T-helper 17 cell (primary cell): ENCODE measurements at places on chromosomes 2 and 18. TPM values are rescaled to one million over a fixed set of nuclear protein-coding genes. Genes with fewer than 3 reads are reported as not detected.

DNA sequence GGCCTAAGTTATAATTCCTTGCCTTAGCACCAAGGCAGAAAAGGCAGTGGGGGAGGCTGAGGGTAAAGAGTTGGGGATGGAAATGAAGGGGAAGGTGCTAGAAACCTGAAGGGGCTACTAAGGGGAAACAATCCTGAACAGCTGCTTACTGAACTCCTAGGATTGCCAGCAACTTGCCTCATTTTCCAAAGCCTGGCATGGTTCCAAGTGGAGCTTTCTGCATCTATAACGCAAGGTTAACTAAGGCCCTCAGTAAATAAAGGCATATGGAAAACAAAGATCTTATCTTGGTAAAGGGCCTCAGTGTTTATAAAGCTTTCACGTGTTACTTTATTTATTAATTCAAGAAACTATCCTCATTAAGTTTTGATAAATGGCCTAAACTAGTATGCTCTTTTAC lies 10.9 kb downstream of the MEP1B start:
- no peak for DNase-seq

DNA sequence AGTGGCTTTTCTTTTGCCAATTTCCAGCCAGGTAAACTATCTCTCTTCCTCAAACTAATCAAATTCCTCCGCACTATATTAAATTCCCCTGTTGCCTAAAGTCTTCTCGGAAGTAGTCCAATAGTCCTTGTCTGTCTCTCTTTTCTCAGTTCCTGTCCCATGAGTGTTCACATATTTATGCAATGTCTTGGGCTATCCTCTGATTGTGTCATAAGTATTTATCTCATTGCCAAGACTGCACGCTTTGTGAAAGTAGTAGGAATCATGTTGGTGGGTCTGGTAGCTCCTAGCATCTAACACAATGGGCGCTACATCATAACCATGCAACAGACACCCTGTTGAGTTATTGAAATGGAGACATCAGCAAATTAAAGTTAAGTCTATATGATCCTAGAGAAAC lies 59.9 kb upstream of the POU3F3 start:
- DNase-seq: no peak

- DNase-seq: no peak
Observed at GRCh38 chr18:476251-476664, 24.2 kb downstream of the COLEC12 start.

GRCh38 chr2:172357442-172357841 lies 69.9 kb upstream of the ITGA6 start:
- DNase-seq: no peak

DNA sequence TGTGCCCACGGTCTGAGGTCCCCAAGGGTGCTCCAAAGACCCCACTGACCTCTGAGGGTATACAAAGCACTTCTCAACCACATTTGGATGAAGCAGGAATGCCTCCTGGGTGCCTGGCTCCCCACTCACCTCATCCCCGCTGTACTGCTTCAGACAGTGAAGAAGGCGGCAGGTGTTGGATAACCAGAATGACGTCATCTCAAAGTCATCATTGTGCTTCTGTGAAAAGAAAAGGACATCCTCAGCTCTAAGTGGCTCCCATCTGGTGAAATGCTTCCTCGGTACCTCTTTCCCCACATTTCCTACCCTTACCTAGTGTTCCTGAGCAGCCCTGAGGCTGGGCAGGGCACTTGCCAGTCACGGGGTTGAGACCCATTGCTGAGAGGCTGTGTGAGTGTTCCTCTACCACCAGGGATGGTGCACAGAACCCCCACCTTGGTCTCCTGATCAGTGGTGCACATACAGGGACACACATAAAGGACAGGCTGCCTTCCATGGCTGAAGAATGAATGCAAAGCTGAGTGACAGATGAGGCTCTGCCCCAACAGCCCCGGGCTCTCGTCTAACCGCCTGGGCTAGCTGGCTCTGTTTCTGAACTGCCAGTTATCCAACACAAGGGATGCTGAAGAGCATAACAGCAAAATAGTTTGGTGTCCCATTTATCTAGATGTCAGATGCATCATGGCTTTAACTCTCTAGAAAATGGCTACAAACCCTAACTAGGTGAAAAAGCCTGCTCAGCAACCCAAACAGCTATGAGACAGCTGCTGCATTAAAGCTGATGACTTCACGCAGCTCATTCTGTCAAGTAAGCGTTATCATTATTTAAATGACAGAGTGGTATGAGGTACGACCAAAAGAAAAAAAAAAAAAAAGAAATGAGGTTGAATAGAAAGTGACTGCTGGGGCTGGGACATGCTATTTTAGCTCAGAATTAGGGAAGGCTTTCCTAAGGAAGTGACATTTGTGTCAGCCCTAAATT lies 28.2 kb upstream of the ACAA2 start:
- DNase-seq: no peak

GRCh38 chr2:233996000-233996399 lies 54.5 kb upstream of the SPP2 start:
- no peak for DNase-seq

- no peak for DNase-seq
Observed at GRCh38 chr2:218953366-218953954, 6.0 kb upstream of the CDK5R2 start.

DNA sequence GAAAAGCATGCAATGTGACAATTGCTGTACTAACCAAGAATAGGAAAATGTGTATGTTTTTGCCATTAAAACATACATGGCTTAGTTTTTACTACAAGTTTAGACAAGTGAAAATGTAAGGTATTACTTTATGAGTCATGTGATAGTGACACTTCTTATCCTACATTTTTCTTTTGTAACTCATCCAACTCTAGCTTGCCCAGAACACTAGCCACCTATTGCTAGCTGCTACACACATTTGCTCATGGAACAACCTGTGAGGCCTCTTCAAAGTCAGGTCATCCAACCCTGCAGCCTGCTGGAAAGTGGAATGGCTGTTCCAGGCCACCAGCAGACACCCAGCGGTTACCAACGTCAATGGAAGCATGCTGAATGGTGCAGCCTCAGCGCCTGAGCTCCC lies 1043.9 kb downstream of the TMEM182 start:
- no peak for DNase-seq

DNA sequence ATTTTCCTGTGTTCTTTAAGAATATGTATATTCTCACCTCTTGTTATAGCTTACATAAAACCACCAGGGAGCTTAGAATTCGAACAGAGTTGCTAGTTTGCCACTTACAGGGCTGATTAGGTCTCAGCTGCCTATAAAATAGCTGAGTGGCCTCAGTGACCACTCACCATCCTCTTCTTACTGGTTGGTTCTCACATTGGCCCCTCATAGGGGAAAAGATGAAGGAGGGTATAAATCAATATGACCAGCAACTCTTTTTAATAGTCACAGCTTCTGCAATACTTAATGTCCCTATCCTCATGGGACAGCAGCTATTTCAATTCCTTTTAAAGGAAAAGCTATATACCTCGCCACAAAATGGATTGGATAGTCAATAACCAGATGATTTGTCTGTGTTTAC lies 199.4 kb upstream of the CDH20 start:
- DNase-seq: no peak

DNA sequence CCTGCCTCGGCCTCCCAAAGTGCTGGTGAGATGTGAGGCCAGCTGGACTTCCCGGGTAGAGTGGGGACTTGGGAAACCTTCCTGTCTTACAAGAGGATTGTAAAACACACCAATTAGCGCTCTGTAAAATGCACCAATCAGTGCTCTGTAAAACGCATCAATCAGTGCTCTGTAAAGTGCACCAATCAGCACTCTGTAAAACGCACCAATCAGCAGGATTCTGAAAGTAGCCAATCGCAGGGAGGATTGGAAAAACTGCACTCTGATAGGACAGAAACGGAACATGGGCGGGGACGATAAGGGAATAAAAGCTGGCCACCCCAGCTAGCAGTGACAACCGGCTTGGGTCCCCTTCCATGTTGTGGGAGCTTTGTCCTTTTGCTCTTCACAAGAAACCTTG lies 19.0 kb downstream of the RNF125 start:
- DNase-seq: no peak

- DNase-seq: no peak
Observed at GRCh38 chr18:384897-385296, 115.6 kb downstream of the COLEC12 start.

DNA sequence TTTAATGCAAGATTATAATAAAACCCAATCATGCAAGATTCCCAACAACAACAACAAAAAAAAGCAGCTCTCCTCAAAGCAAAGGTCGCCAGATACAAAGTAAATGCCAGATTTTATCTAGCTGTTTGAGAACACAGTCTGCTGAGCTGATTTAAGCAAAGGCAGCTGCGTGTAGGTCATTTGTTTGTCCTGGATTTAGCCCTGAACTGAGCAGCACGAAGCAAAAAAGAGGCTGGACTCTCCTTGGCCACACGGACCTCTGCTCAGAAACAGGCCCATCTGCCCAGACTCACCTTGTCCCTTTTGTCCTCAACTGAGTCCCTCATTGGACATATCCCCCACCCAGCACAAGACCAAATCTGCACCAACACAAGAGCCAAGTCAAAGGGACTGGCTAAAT lies 91.5 kb downstream of the PID1 start:
- no peak for DNase-seq

DNA sequence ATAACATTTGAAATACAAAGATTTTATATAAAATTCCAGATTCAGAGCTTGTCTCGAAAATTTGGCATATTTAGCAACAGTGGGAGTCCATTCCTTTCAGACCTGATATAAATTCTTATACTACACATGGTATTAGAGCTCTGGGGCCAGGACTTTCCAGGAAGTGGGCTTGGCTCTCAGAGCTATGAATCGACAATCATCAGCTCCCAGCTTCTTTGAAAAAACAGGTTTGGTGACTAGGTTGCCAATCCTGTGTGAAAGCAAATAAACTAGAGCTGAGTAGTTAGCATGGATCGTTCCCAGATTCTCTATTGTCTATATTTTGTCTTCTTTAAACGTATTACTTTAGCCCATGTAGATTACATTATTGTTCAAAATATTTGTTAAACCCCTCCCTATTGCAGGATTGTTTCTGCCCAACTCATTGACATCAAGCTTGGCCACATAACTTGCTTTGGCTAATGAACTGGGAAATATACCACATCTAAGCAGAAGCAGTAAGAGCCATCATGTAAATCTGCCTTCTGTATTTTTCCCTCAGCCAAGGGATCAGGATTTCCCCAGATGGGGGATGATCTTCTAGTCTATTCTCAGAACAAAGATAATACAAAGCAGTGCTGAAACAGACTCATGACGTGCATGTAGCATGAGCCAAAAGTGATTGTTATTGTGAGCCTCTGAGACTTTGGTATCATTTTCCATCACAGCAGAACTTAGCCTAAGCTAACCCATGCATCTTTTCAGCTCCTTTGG lies 105.4 kb downstream of the KCNH7 start:
- no peak for DNase-seq

- DNase-seq: peak; percentile 11
Observed at GRCh38 chr18:13725566-13726231, 659 bp downstream of the FAM210A start.

DNA sequence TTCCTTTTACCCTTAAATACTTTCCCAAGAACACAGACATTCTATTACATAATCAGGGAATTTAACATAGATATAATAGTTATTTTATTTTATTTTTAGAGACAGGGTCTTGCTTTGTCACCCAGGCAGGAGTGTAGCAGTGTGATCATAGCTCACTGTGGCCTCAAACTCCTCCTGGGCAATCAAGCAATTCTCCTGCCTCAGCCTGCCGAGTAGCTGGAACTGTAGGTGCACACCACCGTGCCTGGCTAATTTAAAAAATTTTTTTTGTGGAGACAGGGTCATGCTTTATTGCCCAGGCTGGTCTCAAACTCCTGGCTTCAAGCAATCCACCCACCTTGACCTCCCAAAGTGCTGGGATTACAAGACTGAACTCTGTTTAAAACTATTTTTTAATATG lies 45.6 kb downstream of the SLC4A1AP start:
- no peak for DNase-seq

DNA sequence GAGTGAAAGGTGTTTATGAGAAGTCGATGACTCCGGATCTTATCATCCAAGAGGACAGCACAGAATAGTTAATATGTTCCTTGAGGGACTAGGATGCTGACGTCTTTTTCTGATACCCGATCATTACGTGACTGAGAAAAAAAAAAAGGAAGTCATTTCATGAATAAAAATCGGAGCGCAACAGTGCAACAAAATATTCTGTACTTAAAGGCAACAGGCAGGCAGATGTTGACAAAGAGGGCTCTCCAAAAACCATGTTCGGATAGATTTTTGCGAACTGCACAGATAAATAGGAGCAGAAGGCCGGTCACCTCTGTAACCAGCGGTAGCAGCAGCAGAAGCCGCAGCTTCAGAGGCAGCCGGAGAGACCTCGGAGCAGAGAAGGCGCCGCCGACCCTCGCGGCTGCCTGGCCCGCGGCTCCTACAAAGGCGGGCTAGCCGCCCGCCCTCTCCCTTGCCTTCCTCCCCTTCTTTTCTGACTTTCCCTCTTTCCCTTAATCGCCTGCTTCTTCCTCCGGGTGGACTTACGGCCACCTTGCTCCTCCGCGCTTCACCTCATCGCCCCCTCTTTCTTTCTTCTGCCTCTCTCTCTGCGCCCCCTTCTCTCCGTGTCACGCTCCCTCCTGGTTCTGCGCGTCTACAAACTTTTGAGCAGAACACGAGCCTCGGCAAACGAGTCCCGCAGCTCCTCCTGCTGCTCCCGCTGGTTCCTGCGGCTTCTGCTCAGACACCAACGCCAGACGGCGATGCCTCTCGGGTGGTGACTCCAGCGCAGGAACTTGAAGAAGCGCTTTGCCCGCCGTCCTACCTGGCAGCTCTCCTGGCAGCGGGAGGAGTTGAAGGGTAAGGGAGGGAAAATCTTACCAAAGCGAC lies at the start of gene ADCYAP1:
Gene ADCYAP1, plus strand, starts transcription at position 654 of the 873 bp plus-strand sequence. CDS start 516 bp downstream, outside the sequence.
- DNase-seq: no peak

DNA sequence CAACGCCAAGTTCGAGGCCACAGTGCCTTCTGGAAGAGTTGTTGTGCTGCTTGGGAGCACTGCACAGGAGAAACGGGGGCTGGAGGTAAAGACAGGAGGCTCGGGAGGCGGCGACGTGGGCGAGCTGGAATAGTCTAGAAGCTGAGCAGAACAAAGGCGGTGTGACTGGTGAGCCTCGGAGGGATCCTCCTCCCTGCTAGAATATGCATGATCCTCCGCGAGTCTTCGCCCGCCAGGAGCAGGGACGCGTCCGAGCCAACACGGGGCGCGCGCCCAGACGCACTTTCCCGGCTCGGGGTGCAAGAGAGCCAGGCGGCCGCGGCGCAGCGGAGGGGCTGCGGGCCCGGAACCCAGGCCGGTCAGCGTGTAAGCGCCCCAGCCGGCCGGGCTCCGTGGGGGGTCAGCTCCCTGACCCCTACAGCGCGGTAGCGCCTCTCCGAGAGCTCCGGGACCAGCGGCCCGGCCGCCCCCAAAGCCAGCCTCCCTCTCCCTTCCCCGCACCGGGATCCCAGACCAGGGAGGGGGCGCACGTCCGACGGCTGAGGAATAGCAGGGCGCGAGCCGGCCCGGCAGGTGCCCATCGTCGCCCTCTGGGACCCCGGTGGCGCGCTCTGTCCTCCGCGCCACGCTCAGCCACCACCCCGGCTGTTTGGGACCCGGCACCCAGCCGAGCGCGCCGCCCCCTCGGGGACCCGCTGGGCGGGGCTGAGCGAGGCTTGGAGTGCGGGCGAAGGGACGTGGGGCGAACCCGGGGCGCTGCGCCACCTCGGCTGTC lies 62.5 kb downstream of the GNAL start:
- DNase-seq: no peak

- DNase-seq: no peak
Observed at GRCh38 chr18:57789759-57790158, 13.4 kb downstream of the ATP8B1 start.

- DNase-seq: no peak
Observed at GRCh38 chr2:17373741-17374140, 144.5 kb downstream of the RAD51AP2 start.

The MCFD2 gene
- 41.9 TPM for total RNA-seq

The KATNAL2 gene
- 0.86 TPM for total RNA-seq

The C1QL2 gene
- not detected for total RNA-seq

The GPR35 gene
- total RNA-seq: 5.4 TPM

The CGREF1 gene
- total RNA-seq: not detected

The FBXO15 gene
- total RNA-seq: 0.63 TPM
